CD4-positive, alpha-beta T cell treated with Interleukin-21 for 1 hour (primary cell): ENCODE measurements at places on chromosomes 12 and 14.

- DNase-seq = no peak
These were observed 23.7 kb downstream of the YLPM1 start for GRCh38 chr14:74786796-74787315.

GRCh38 chr14:101457301-101457935 lies 103.9 kb upstream of the DIO3 start:
- DNase-seq = no peak

GRCh38 chr12:1459339-1459738 lies 135.0 kb downstream of the FBXL14 start:
- no peak for DNase-seq

DNA sequence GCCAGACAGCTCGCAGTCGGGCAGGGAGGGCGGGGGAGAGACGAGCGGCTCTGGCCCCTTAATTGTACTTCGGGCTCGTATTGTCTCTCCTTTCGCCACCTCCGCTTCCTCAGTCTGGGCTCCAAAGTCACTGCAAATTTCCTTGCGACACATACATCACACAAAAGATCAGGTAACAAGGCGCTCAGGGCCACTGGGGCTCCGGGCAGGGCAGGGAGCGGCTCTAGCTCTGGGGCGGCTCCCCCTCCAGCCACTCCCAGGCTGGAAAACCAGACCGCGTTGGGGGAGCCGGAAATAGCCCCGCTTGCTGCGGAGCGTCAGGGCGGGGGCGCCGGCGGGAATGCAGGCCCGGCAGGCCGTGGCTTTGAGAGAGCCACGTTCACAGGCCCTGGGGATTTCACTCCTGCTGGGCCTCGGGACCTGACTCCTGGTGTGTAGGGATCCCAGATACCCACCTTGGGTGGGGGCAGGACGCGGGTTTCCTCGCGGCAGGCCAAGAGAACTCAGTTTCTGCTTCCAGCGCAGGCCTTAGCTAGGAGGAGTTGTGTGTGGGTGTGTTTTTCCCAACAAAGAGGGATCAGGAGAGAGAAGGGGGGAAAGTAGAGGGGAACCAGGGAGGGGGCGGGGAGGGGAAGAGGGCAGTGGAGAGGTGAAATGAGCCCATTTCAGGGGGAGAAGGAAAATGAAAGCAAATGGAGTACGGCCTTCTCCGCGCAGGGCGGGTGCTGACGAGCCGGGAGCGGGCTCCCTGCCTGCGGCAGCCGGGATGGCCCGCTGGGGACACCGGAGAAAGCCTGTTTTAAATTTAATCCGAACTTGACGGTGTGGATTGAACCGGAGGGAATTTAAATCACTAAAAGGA lies 4.4 kb upstream of the HOXC9 start:
- DNase-seq = no peak

DNA sequence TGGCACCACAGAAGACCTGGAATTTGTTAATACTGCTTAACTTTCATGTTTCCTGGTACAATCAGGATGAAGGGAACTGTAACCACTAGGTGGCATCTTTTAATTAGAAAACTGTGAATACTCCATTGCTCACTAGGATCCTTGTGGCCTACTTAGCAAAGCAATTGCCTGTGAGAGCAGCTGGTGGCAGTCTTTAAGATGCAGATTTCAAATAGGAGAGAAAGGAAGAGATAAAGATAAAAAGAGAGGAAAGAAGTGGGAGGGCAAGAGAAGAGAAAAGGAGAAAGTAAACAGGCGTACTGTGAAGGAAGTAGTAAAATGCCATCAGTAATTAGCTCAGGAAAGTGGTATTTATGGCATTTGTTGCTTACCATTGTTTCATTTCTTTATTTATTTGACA lies 114.5 kb downstream of the RAD51B start:
- peak; percentile 58 for DNase-seq

DNA sequence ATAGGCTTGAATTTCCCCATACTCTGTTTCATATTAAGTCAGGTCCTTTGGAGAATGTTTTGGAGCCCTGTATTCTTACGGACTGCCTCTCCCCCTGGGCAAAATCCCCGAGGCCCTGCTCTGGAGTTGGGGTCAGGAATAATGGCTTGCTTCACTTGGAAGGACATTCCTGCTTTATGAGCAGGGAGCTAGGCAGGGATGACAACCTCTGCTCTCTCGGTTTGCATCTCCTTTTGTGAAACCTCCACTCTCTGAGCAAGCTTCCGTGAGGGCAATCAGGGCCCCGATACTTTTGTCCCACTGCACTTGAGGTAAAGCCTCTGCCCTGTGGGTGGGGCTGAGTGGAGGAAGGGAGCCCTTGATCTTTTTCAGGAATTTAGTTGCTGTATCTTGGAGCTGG lies 19.3 kb downstream of the OS9 start:
- DNase-seq = no peak

DNA sequence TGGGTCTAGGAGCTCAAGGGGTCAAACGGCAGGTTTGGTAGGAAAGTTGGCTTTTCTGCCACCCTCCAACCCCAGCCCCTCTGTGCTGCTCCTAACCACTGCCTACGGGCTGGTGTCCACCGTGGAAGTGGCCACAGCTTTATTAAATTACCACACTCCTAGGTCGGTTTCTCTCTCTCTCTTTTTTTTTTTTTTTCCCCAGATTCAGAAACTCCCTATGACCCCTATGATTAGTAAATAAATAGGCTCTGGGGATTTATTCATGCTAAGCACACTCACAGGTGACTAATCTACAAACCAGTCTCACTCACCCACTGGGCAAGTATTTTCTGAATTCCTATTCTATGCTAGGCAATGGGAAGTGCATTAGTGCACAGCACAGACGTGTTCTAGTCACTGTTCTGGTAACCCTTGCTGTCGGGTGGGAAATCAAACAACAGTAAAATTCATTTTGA lies 8.7 kb upstream of the DDX47 start:
- DNase-seq = no peak

DNA sequence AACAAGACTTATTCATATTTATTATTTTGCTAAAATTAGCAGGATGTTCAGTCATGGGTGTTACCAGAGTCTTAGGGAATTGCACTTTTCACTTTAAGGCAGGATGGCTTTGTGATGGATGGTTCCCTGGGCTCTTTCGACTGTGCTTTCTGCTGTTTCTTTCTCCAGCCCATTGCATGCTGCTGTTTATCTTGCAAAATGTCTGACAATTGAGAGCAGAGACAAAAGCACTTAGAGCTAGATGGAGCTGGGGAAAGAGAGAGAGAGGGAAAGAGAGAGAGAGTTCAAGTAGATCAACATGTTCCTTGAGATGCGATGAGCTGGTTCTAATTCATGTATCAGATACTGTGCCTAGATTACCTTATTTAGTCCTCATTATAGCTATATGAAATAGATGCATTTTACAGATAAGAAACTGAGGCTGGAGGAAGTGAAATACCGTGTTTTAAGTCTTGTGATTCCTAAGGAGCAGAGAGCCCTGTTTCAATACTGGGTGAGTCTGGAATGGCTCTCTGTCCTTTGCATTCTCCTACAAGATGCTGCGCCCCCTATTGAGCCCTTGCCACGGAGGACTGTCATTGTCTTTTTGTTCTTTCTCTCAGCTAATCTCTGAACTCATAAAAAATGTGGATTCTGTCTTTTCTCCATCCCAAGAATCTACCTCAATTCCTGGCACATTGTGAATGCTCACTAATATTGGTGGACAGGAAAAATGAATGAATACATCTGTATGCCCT lies 227.9 kb downstream of the ALG10B start:
- DNase-seq = no peak

GRCh38 chr14:100278702-100279101 lies 27.5 kb downstream of the SLC25A29 start:
- DNase-seq = peak; percentile 18

DNA sequence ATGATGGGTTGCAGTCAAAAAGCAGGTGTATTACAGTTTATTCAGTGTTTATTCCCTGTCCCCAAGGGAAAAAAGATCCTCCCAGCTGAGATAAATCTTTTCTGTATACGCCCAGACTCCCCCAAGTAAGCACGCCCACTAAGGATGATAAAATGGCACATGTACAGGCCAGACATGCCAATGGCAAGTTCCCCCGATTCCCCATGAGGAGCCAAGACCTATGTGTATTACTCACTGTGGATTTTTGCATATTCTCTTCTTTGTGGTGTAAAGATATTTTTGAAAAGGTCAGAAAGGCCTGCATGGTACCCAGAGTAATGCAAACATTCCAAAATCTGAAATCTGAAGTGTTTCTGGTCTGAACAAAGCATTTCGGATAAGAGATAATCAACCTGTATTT lies 22.2 kb downstream of the NR2C1 start:
- no peak for DNase-seq

- no peak for DNase-seq
These were observed 75.7 kb downstream of the LRRK2 start for GRCh38 chr12:40300490-40300889.

DNA sequence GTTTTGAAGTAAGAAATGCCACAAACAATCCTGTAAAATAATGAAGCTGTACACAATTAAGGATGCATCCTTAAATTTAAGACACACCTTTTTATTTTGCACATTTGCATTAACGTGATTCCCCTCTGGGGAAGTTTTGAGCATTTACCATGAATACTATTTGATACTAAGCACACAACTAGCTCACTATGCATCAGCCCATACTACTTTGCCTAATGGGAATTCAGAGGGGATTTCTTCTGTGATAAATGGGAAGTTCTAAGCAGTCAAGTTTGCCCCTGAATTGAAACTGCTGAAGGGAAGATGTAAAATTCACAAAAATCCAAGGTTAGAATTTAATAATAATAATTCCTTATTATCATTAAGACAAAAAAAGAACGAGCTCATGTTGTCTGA lies 27.4 kb downstream of the SINHCAF start:
- DNase-seq = no peak

GRCh38 chr14:85482552-85482951 lies 47.4 kb upstream of the FLRT2 start:
- no peak for DNase-seq

DNA sequence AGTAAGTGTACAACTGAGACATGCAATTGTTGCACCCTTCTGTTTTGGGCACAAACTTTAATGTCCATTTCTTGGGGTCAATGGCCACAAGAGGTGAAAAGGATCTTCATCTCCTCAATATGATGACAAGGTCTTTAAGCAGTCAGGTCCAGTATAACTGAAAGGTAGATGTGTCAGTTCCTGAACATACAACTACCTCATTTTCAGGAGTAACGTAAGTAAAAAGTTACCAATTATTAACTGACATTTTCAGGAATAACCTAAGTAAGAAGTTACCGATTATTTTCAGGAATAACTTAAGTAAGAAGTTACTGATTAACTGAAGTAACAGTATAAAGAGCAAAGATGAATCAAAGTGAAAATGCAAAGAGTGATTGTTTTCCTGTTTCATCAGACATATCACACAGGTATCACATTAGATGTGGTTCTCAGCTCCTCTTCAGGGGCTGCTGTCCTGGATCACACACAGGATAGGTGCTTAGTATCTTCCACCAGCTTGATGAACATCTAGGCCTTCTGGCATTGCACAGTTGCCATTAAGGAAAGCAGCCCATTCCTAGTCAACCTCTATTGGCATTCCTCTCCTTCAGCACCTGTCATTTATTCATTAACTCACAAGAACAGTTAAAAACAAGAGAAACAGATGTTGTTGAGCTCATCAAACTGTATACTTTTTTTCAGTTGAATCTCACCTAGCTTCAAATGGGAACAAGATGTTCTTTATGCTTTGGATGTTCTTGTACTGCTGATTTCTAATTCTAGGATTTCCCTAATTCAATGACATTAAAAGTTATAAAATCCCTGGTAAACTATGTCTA lies 200.0 kb downstream of the FOXG1 start:
- DNase-seq = no peak

DNA sequence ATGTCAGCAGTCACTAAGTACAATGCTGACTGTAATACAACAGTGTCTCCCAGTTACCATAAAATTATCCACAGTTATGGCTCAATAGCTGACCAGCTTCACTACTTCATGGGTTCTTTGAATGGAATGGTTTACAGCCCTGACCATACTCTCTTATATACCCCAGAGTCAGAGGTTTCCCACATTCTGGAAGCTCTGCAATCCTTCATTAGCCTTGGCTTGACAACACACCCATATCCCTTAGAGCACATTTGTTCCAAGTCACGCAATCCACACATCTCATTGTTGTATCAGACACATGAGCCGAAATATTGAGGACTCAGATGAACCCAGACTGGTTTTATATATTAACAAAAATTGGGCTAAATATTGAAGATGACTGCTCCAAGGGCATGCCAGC lies 209.4 kb upstream of the PLXNC1 start:
- no peak for DNase-seq

GRCh38 chr12:43957732-43958372 lies 122.0 kb downstream of the TMEM117 start:
- peak; percentile 24 for DNase-seq

- no peak for DNase-seq
These were observed 390.1 kb upstream of the PDE3A start for GRCh38 chr12:19978193-19978592.

GRCh38 chr14:64636980-64637429 lies 67.2 kb upstream of the PLEKHG3 start:
- DNase-seq = no peak

DNA sequence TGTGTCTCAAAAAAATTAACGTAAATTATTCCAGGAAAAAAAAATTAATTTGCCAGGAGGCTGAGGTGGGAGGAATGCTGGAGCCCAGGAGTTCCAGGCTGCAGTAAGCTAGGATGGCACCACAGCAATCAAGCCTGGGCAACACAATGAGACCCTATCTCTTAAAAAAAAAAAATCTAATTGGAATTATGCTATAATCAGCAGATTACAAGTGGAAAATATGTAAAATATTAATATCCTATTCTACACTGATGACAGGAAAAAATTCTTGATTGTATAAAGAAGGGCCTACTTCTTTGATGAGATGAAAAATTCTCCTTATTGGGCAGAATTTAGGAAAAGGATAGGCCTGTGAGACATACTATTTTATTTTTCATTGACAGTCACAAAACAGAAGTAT lies 114.0 kb downstream of the RALGAPA1 start:
- DNase-seq = no peak

- DNase-seq = no peak
These were observed 14.0 kb upstream of the RIPK3 start for GRCh38 chr14:24353559-24354481.

- no peak for DNase-seq
These were observed 545 bp downstream of the SMARCC2 start for GRCh38 chr12:56188778-56189098.

DNA sequence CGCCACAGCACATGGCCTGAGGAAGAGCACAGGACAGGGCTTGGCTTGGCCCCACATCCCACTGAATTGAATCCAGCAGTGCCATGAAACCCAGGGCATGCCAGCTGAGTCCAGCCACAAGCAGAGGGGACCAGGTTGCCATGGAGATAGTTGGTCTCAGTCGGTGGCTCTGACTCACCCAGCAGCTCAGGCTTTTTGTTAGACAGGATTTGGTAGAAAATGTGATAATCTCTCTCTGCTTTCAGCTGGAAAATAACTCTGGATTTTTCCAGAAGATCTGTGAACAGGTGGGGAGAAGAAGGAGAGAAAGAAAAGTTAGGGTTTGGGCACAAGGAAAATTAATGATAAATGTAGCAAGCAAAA lies 4.8 kb downstream of the MYH7 start:
- DNase-seq = no peak

- no peak for DNase-seq
These were observed 78.8 kb upstream of the NEDD1 start for GRCh38 chr12:96828169-96828789.

GRCh38 chr14:34277191-34277590 lies 184.8 kb downstream of the SPTSSA start:
- no peak for DNase-seq
